ENCODE measurements at places on chromosomes 2 and 18. TPM values are rescaled to one million over a fixed set of nuclear protein-coding genes. Genes with fewer than 3 reads are reported as not detected.

Gene EGR4
- not detected for total RNA-seq

Gene C2orf66
- total RNA-seq: 0.59 TPM

Gene CCNYL1
- 22.7 TPM for total RNA-seq

Gene NYAP2
- total RNA-seq: not detected

Gene CCDC121
- total RNA-seq: 1.8 TPM

Gene EPB41L3
- total RNA-seq: 3.6 TPM

Gene UBE2E3
- 62.7 TPM for total RNA-seq

Gene NTSR2
- not detected for total RNA-seq

Gene ITGA6
- total RNA-seq: 119 TPM

Gene PCARE
- not detected for total RNA-seq

Gene IL18RAP
- total RNA-seq: not detected

Gene MAP4K4
- 251 TPM for total RNA-seq

Gene EML6
- total RNA-seq: 1.2 TPM

Gene RPRM
- total RNA-seq: not detected

Gene ATP5MC3
- total RNA-seq: 62.0 TPM

Gene DYNAP
- total RNA-seq: not detected

Gene SRD5A2
- total RNA-seq: not detected

Gene LCLAT1
- 21.7 TPM for total RNA-seq

Gene MERTK
- total RNA-seq: 0.69 TPM

Gene DAW1
- total RNA-seq: 2.5 TPM

Gene TAF1B
- 22.4 TPM for total RNA-seq

Gene CSRNP3
- total RNA-seq: 1.4 TPM

Gene TGFA
- total RNA-seq: 2.8 TPM

Gene PDK1
- total RNA-seq: 53.0 TPM

Gene TEKT4
- total RNA-seq: not detected

Gene CNGA3
- total RNA-seq: not detected

Gene SPATA3
- total RNA-seq: not detected

Gene MROH2A
- not detected for total RNA-seq

Gene UPP2
- not detected for total RNA-seq

Gene C2orf92
- total RNA-seq: 2.5 TPM

Gene PRKAG3
- 0.52 TPM for total RNA-seq

Gene CTAGE1
- 0.07 TPM for total RNA-seq

Gene VWA3B
- total RNA-seq: not detected

Gene TUBA3E
- not detected for total RNA-seq

Gene ALPI
- not detected for total RNA-seq

Gene VSNL1
- 0.66 TPM for total RNA-seq

Gene HRH4
- 0.07 TPM for total RNA-seq

Gene SS18
- total RNA-seq: 113 TPM

Gene SLC9A2
- not detected for total RNA-seq

Gene LOXHD1
- total RNA-seq: not detected

Gene EIPR1
- 25.1 TPM for total RNA-seq

Gene SERPINB12
- total RNA-seq: not detected

Gene EMILIN2
- total RNA-seq: 3.4 TPM

Gene KCTD18
- 24.4 TPM for total RNA-seq

Gene MREG
- total RNA-seq: 2.8 TPM

Gene C2orf80
- not detected for total RNA-seq

Gene ABCB11
- 0.13 TPM for total RNA-seq

Gene ATP8B1
- total RNA-seq: 73.6 TPM

Gene TRIM43
- not detected for total RNA-seq

Gene CFAP53
- 0.46 TPM for total RNA-seq
